EH (cell line): ENCODE measurements at places on chromosomes 12 and 14.

DNA sequence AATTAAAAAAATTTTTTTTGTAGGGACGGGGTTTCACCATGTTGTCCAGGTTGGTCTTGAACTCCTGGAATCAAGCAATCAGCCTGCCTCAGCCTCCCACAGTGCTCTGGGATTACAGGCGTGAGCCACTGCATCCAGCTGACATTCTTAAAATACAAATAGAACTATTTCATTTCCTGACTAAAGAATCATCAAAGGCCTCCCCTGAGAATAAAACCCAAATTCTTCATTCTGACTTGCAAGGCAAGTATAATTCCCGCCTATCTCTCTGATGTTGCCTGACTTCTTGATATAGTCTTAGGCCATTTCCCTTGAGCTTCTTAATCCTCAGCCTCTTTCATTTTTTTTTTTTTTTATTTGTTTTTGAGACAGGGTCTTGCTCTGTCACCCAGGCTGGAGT, 4.4 kb upstream of the BICD1 start:
- DNase-seq: peak; percentile 44

DNA sequence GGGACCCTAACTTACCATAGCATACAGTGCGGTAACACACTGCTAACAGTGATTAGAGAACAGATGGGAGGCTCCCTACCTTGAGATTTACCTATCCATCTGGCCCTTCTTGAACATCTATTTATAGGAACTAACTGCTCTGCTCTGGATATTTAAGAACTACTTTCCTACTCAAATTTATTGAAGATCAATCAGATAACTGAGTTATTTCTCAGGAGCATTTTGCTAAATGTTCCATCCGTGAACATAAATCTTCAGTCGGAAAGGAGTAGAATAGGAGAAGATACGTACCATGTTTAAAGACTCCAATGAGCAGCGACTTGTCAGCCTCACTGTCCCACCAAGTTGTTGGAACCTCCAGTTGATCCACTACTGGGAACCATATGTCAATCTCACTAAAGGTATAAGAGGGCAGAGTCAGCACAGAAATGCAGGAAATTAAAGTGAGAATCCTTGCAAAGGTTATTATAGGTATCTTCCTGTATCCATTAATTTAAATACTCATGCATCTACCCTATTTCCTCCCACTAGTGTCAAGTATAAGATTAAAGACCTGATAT, 15.6 kb upstream of the SUPT16H start:
- DNase-seq: no peak

GRCh38 chr14:95533391-95533821, 1.4 kb upstream of the GLRX5 start:
- DNase-seq: peak; percentile 62

- peak; percentile 39 for DNase-seq
Measured at GRCh38 chr12:48388460-48388859, 37.7 kb upstream of the ZNF641 start.

DNA sequence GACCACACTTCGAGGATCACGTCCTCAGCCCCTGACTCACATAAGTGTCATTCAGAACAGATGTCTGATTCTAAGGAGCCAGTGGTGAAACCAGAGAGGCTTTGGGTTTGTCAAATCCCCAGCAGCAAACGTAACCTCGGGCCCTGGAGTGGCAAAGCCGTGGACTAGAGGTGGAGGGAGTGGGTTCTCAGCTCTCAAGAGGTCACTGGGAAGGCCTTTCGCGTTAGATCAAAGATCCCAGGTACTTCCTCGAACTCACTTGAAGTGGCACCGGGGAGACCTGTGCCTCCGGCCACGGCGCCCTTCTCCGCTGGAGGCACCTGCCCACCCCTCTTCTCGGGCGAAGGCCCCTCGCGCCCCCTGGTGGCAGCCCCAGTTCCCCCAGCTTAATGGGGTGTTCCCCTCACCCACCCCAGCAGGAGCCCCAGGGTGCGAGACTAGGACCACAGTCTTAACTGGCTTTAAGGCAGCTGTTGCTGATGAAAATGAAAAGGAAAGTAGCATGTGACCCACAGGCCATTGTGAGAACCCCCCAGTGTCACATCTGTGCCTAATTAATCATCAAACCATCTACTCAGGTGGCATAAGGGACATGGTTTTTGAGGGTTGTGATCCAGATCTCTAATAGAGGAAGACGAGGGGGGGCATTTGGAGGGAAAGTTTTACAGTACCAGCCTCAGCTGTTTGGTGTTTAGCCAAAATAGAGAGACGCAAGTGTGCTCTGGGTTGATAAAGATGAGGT, 672 bp upstream of the ESR2 start:
- DNase-seq: peak; percentile 54

GRCh38 chr12:2833810-2834209, 1.0 kb downstream of the NRIP2 start:
- DNase-seq: no peak

- DNase-seq: no peak
Measured at GRCh38 chr14:102418169-102418852, 55.6 kb downstream of the TECPR2 start.

GRCh38 chr12:65323070-65323469, 44.6 kb downstream of the MSRB3 start:
- DNase-seq: no peak

DNA sequence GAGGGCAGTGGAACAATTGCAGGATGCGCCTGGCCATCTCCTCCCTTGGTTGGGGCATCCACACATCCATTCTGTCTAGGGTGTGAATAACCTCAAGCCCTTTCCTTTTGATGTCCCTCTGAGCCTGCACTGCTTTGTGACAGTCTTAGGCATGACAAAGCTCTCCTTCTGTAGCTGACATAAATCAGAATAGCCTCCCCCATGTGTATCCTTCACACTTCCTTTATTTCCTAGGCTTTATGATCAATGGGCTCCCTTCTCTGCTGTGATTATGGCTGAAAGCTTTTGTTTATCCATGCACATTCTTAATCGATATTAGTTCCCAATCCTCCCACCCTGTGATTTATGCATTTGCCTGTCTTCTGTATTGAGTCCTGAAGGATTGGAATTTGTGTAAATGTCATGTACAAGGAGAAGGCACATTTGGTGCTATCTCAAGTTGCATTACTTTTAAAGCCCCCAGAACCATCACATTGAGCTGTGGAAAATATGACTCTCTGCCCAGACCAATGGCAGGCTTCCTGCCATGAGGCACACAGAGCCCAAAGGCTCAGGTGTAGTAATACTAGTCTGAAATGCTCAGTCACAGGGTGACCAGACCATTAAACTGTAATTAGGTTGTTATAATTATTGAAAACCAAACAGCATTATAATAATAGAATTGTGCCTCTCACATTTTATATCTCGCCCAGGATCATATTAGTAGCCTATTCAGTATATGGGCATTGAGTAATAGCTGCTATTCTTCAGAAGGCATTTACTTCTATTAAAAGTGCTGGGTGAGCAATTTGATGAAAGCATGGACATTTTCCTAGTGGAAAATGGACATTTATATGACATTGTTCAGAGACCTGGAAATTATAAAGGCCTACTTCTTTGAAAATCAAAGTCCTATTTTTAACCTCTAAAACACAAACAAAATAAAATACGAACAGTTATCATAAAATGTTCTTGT, 14.0 kb downstream of the EMP1 start:
- DNase-seq: no peak

DNA sequence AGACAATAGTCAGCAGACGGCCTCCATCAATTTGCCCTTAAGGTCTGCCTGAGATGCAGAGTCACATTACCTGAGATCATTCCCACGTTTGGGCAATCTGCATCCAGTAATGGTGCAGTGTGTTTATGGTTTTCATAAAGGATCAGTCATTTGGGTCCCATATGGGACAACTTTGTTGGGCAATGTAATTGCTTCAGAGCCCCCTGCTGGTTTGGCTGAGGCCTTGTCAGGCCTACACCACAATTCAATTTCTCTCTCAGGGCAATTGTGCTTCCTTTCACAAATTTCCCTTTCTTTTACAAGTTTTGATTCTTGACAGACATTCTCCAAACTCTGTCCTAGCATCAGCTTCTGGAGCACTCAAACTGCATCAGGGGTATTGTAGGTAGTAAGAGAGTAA, 191.2 kb upstream of the SSTR1 start:
- peak; percentile 12 for DNase-seq

- no peak for DNase-seq
Measured at GRCh38 chr14:104081951-104082464, 3.5 kb upstream of the ASPG start.

- DNase-seq: no peak
Measured at GRCh38 chr14:72850360-72850759, 43.5 kb downstream of the DPF3 start.

DNA sequence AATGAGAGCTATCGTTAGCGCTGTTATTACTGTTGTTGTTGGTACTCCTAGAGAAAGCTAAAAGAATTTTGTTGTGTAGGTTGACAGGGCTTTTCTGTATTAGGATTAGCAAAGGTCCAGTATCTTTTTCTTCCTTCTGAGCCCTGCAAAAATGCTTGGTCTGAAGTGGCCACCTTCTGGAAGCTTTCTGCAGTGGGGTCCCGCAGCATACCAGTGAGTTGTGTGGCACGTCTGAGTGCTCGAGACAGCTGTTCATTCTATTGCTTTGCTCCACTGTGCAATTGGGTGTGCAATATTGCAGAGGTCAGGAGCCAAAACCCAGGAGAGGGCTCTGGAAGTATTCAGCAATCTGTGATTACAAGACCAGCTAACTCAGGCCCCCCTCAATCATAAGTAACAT, 57.1 kb downstream of the CCDC60 start:
- no peak for DNase-seq

GRCh38 chr12:43899574-43899973, 63.7 kb downstream of the TMEM117 start:
- DNase-seq: no peak

DNA sequence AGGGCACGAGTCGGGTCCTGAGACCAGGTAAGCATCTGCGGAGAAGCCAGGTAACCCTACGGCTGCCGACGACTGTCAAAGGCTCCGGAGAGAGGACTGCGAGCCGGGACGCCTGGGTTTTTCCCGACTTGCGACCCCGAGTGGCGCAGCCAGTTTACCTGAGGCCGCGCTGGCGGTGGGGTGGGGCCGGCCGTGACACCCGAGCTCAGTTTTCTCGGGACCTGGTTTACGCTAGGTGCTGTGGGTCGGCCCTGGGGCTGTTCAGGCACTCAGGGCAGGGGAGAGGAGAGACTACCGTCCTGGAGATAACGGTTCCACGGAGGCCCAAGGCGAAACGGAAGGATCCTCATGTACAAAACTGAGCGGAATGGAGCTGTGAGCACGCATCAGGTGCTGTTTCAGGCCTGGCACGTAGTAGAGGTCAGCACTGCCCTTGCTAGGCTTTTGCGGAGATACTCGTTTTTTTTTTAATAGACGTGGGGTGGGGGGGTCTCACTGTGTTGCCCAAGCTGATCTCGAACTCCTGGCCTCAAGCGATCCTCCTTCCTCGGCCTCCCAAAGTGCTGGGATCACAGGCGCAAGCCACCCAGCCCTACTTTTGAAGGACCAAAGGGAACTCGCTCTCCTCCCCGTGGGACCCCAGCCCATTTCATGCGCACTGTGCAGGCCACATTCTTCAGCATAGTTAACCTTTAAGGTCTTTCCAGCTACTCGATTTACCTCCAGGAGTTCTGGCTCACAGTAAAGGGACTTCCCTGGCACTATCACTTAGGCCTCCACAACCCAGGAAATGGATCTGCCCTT, 471 bp downstream of the MTRFR start:
- DNase-seq: peak; percentile 11

DNA sequence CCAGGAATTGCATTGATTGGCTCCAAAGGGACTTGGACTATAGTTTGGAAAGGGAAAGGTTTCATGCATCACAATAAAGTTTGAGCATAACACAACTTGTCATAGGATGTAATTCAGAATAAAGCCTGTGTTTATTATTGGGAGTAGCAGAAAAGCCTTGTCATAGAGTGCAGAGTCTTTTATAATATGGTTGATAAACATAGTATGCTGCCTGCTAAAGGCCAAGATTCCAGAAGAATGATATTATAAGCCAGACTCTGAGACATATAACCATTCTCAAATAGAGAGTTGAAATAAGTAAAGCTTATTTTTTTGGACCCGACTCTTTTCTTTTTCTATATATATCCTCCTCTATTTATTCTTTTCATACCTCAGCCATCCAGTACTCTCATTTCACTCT, 207.3 kb downstream of the LRIG3 start:
- DNase-seq: no peak

DNA sequence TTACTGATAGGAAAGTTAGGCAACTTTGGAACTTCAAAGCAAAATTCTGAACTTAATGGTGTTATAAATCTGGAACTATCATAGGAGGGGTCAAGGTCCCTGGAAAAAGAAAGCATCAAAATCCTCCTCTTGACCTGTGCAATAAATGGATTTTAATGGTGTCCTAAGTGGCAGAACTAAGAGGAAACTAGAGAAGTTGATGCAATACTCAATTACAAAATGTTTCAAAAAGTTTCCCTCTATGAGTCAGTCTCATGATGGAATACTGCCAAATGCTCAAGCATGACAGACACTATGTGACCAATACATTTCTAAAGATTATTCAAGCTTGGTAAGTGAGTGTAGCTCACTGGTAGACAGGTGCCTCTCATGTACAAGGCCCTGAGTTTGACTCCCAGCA, 47.7 kb upstream of the ERGIC2 start:
- peak; percentile 61 for DNase-seq

DNA sequence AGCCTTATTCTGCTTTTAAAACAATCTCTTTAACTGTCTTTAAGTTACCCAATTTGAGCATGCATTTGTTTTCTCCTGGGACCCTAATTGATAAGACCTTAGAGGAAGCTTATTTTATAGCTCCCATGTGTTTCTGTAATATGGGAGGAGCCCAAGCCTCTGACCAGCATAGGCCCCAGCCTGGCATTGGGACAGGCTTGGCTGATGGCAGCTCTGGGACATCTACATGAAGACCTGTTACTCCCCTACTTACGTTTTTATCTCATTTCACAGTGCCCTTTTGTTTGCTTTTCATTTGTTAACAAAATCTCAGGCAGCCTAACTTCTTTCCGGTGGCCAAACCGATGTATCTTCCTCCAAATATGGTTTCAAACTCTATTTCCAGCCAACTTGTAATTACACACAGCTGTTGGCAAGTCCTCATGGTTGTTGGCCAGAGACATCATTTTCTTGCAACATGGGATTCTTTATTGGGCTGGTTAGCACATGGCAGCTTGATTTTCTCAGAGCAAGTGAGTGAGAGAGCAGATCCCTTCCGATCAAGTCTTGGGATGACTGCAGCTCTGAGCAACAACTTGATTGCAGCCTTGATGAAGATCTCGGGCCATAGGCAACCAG, 1117.5 kb downstream of the AACS start:
- DNase-seq: no peak

GRCh38 chr12:110002676-110003515, 3.7 kb downstream of the ANKRD13A start:
- DNase-seq: peak; percentile 74

GRCh38 chr12:123134271-123134671, 16.6 kb downstream of the PITPNM2 start:
- DNase-seq: no peak

- DNase-seq: peak; percentile 53
Measured at GRCh38 chr12:57632073-57632957, 686 bp downstream of the B4GALNT1 start.

DNA sequence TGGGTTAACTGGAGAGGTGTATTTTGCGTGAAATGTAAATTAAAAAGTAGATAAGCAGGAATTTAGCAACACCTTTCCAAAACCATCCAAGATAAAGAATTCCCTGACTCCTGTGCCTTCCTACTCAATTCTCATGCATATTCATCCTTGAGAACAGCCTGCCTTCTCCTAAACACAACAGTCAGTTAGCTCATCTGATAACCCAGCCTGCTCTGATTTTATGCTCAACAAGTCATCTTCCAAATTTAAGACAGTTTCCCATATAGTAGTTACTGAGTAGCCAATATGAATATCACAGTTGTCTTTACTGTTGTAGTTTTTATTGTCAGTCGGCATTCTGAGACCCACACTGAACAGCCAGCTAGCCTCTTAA, 27.1 kb downstream of the CPNE8 start:
- DNase-seq: no peak
